Calu3 (cell line): ENCODE measurements at places on chromosomes 11 and 22.

- no peak for DNase-seq
Measured at GRCh38 chr22:26016916-26017315, 152.3 kb upstream of the SEZ6L start.

DNA sequence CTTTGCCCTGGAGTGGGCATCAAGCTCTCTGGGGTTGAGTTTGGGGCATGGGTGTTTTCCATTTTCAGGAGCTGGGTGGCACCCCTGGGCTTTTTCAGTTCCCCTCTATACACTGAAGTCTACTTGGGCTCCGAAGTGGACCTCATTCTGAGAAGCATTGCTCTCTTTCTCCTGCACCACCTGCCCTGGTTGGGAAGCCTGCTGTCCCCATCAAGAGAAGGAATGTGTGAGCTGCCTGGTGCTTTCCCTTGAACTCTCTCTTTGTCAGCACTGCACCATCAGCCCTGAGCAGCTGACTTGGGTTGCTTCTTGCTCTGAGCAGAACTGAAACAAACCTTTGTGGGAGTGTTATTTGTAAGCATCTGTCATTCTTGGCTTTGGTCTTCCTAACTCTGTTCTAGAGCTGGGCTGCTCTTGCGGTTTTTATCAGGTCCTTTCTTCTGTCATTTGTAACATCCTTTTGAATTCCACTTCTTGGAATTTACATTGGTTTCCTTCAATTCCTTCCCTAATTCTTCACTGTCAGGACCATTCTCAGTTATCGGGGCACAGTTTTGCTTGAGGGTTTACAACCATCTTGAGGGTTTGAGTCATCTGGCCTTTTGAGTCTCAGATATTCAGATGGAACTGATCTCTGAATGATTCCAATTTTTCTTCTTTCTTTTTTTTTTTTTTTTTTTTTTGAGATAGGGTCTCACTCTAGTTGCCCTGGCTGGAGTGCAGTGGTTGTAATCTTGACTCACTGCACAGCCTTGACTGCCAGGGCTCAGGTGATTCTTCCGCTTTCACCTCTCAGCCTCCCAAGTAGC lies 20.5 kb downstream of the UBE2L3 start:
- no peak for DNase-seq

DNA sequence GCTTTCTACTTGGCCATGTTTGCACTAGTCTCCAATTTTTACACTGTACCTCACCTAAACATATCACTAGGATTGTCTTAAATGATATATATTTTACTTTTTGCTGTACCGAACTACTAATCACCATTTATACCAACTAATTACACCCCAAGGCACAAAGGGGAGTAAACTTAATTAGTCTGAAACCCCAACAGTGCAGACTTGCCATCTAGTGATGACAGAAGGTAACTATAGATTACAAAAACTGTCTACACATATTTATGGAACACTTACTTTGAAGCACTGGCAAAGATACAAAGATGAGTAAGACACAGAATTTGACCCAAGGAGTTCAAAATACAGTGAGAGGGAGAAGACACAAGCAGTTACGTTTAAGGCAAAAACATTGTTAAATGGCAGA lies 139.7 kb downstream of the CNTN5 start:
- no peak for DNase-seq

DNA sequence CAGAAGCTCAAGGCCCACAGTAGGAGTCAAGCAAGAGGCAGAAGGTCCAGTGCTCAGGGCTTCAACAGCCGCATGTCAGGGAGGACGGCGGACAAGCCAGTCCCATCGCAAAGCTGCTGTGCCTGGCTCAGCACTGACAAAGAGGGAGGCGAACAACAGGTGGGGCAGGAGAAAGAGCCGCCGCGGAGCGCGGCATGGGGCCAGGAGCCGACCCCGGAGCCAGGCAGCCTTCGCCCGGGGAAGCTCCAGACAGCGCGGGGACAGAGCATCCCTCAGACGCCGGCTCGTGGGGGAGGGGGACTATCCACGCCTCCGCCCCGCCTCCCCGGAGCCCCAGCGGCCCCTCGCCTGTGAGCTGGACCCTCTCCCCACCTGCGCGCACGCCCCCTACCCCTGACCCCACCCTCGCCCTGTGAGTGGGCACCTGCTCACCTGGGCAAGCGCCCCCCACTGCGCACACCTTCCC lies 369 bp downstream of the DHCR7 start:
- DNase-seq, result peak; percentile 46

DNA sequence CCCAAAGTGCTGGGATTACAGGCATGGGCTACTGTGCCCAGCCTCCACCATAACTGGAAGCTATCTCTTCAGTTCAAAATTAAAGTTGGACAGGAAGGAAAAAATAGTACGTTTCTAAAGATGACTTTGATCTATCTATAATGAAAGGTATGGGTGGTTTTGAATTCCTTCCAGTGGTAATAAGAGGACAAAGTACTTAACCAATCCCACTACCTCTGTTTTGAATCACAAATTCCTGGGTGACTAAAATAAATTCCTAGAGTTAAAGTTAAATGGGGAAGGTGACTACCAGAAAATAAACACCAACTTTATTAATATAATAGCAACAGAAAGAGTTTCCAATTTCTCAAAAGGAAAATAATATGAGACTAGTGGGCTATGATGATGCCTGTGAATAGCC lies 9.1 kb downstream of the PHF5A start:
- DNase-seq, result no peak

- DNase-seq, result peak; percentile 11
Measured at GRCh38 chr11:74592063-74592440, 330 bp upstream of the POLD3 start.

GRCh38 chr11:130269326-130269943 lies 45.3 kb downstream of the ZBTB44 start:
- no peak for DNase-seq

DNA sequence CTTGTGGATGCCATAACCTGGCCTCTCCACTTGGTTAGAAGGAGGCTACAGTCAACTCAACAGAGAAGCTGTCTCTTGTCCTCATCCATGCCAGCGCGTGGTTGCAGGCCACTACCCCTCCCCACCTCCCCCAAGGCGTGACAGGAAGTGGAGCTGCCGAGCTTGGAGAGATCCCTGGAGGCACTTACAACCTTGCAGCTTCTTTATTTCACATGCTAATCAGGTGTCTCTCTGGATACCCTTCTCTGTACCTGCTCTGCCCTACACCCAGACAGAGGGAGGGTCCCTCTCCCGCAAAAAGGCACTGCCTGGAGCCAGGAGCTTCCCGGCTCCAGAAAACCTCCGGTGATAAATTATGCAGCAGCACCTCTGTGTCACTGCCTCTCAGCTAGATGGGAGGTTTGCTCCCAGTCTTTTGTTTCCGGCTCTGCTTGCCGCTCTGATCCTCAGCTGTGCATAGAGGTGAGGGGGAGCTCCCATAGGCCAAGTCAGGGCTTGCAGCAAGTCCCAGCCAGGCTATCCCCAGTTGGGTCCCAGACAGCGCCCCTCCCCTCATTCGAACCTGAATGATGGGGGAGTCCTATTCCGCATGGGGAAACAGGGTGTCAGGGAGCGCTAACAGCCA lies 5.7 kb downstream of the LRP4 start:
- DNase-seq, result no peak

DNA sequence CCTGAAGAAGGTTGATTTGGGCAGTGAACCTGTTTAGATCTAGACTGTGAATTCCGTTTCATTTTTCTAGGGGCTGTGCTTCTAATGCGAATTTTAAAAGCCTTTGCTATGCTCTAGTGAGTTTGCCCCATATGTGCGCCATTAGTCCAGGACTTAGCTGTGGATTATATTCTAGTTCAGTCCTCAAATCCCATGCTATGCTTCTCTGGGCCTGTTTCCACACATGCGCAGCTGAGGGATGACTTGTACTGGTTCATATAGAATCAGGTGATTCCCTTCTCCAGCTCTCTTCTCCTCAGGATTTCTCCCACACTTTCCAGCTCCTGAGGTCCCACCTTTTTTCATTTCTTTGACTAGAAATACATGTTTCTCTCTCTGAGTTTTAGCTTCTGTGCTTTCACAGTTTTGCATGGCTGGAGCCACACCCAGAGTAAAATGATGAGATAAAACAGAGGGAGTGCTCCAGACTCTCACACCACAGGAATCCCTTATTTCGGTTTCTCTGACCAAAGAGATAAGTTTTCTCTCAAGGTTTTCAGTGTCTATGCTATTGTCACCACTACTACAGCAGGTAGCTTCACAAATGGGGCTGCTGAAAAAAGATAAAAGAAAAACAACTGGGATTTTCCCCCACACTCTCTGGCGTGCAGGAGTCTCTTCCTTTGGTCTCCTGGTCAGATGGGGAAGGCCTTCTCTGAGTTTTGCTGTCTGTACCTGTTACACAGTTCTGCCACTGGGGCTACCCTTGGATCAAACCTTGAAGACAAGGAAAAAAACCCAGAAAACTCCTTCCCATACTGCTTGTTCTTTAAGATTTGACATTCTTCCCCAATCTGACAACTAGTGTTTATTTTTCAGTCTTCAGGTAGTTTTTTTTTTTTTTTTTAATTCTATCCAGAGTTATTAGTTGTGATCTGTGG lies 96.2 kb upstream of the TEAD1 start:
- no peak for DNase-seq

- DNase-seq, result no peak
Measured at GRCh38 chr11:70916351-70916750, 336.0 kb downstream of the SHANK2 start.

- no peak for DNase-seq
Measured at GRCh38 chr11:92845805-92846204, 123.6 kb upstream of the MTNR1B start.

- DNase-seq, result no peak
Measured at GRCh38 chr11:119424775-119425174, 1.8 kb upstream of the THY1 start.

- DNase-seq, result no peak
Measured at GRCh38 chr11:6223854-6224253, 10.6 kb downstream of the FHIP1B start.

GRCh38 chr22:33542153-33542552 lies 378.1 kb downstream of the LARGE1 start:
- DNase-seq, result no peak

GRCh38 chr11:59185386-59185945 lies 13.5 kb downstream of the DTX4 start:
- DNase-seq, result peak; percentile 34

- no peak for DNase-seq
Measured at GRCh38 chr11:119778391-119779194, 49.6 kb upstream of the NECTIN1 start.

DNA sequence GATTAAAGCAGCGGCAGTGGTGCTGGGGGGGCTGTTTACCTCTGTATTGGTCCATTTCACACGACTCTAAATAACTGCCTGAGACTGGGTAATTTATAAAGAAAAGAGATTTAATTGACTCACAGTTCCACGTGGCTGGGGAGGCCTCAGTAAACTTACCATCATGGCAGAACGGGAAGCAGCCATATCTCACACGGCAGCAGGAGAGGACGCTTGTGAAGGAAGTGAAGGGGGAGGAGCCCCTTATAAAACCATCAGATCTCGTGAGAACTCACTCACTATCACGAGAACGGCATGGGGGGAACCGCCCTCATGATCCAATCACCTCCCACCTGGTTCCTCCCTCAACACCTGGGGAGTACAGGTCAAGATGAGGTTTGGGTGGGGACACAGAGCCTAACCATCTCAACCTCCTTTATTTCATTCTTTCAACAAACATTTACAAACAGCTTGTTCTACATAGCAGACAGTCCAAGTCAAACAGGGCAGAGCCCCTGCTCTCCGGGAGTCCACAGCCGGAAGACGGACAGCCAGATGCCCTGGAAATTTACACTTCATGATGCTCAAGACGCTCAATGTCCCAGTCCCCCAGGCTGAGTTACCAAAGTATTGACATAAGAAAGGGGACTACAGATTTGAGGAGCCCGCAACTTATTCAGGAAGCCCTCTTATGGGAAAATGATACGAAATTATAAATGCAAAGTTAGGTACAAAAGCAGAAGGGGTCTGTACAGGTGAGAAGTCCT lies 26.3 kb upstream of the HMGXB4 start:
- DNase-seq, result peak; percentile 4

- DNase-seq, result no peak
Measured at GRCh38 chr11:104390651-104391050, 226.7 kb upstream of the PDGFD start.

DNA sequence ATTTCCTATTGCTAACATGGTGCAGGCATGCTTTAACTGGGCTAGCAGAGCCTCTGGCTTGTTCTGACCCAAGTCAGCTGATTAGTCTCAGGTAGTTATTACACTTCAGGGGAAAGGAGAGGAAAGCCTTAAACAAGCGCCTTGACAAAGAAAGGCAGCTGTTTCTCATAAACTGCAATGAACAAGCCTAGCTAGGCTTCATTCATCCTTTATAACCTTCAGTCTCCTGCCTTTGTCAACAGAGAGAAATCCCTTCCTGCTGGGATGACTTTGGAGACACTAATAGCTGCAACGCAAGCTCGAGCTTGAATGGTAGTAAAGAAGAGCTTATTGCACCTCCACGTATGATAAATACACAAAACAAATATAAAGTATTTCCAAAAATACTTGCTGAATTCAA lies 68.4 kb downstream of the CCDC34 start:
- no peak for DNase-seq

GRCh38 chr22:22362936-22363335 lies 118.3 kb downstream of the VPREB1 start:
- DNase-seq, result no peak

GRCh38 chr22:47620391-47620790 lies 857.9 kb downstream of the TBC1D22A start:
- no peak for DNase-seq

- no peak for DNase-seq
Measured at GRCh38 chr11:127996825-127997224, 590.5 kb downstream of the ETS1 start.

GRCh38 chr11:18371279-18371678 lies 23.1 kb upstream of the LDHA start:
- DNase-seq, result no peak

- DNase-seq, result no peak
Measured at GRCh38 chr11:130904380-130904779, 11.9 kb downstream of the SNX19 start.

GRCh38 chr11:31968461-31969358 lies 122.2 kb upstream of the RCN1 start:
- no peak for DNase-seq

DNA sequence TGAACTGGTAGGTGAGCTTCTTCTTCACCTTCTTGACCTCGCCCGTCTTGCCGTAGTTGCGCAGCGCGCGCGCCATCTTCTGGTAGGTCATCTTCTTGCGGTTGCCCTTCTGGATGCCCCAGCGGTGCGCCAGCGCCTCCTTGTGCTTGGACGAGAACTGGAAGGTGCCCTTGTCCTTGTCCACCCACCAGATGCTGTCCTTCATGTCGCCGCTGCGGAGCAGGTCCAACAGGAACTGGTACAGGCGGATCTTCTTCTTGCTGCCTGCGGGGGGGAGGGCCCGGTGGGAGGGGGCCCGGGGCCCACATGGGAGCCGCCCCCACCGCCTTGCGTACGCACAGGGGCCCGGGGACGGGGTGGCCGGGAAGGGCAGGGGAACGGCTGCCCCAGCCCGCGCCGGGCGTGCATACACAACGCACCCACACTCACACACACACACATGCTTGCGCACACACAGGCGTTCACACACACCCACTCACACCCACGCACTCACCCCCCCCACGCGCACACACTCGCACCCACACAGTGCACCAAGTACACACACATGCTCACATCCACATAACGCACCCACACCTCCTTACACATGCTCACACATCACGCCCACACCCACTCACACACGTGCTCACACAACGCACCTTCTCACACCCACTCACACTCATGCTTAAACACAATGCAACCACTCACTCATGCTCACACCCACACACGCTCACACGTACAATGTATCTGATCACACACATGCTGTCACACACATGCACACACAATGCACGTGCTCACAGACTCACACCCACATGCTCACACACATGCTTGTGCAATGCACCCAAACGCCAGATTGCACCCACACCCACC lies 3.0 kb upstream of the MYBPC3 start:
- DNase-seq, result peak; percentile 96
